ENCODE measurements at places on chromosomes 16 and 17. TPM values are rescaled to one million over a fixed set of nuclear protein-coding genes. Genes with fewer than 3 reads are reported as not detected.
A peak's percentile ranks its signal among the peaks of the same experiment; 100 is the strongest.

PRSS22 gene
- total RNA-seq, result not detected

KRT33A gene
- not detected for total RNA-seq

SLC12A4 gene
- total RNA-seq, result 168 TPM

AXIN2 gene
- total RNA-seq, result 27.4 TPM

GRCh38 chr16:47848421-47849109 is 307.2 kb downstream of the ABCC12 start:
- DNase-seq, result no peak

- no peak for DNase-seq
Measured at GRCh38 chr17:79870540-79870939, 31.3 kb upstream of the CBX4 start.

- peak; percentile 51 for DNase-seq
Measured at GRCh38 chr16:29858149-29858849, 4.7 kb downstream of the CDIPT start.

- no peak for DNase-seq
Measured at GRCh38 chr16:50238314-50238713, 28.0 kb upstream of the ADCY7 start.

DNA sequence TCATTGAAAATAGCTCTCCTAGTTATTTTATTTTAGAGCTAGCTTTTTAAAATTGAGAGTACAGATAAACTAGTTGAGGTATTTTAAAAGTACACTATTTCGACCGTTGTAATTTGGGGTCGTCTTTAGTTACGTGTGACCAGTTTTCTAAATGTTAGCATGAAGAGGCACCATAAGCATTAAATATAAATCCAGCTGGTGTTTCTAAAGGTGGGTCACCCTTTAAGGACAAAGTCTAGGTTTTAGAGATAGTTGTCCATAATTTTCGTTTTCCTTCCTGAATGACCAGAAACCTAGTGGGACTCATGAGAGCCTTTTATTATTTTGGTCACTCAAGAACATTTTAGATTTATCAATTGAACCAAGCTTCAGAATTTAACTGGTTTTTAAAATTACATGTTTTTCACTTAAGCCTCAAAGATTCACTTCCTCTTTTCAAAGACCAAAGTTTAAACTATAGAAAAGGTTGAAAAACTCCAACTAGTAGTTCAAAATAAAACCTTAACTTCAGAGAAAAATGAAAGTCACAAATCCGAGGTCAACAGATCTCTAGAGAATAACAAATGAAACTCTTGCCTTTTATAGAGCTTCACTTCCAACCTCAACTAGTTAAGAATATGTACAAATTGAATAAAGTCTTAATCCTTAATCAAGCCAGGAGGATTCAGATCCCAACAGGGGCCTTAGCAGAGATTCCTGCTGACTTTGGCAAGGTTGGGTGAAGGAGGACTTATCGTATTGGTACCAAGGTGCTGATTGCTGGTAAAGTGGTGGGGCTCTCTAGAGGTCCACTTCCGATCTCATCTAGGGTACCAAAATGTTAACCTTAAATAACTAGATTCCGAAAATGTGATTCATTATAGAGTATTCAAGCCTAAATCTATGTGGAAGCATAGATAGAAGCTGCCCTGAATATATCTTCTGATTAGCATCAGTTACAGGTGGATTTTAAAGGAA is 32.5 kb downstream of the PHKB start:
- DNase-seq, result no peak

DNA sequence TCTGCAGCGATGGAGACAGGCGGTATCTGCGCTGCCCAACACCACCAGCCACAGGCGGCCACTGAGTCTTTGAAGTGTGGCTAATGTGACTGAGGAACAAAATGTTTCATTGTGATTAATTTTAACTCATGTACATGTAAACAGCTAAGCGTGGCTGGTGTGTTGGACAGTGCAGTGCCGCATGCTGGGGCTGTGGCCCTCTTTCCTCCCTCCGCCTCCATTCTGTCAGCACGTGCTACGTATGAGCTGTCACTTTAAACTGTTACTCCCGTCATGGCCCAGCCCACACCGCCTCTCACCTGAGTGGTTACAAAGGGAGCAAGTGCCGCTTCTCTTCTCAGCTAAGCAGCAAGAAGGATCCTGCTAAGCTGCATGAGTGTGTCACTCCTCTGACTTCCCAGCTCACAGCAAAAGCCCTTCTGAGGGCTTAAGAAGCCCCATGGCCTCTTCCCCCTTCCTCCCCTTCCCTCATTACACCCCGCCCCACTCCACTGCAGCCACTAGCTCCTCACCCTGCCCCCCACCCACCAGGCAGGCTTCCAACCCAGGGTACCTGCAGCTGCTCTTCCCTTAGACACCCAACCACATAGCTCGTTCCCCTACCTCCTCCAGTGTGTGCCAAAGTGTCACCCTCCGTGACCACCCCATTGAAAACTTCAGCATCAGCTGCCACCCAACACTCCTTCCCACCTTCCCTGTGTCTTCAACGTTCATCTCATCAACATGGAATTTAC is 15.0 kb downstream of the HASPIN start:
- DNase-seq, result no peak

GRCh38 chr16:85640585-85640984 is 27.5 kb downstream of the GSE1 start:
- no peak for DNase-seq

GRCh38 chr16:68005786-68006286 is 6.6 kb upstream of the DPEP2 start:
- DNase-seq, result no peak

Data from thoracic aorta (tissue), 2 donors.